ENCODE measurements at places on chromosomes 16 and 17.

DNA sequence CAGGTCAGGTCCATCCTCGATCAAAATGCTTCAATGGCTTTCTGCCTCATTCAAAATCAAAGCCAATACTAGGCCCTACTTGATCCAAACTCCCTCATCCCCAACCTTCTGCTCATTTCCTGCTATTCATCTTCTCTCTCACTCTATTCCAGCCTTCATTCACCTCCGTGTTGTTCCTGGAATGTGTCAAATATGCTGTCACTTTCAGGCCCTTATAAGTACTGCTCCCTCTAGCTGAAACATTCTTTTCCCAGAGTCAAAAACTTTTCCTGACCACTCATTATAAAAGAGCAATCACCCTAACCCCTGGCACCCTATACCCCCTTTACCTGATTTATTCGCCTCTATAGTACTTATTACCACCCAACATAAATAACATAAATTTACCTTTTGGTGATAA is 303.7 kb upstream of the PMFBP1 start:
- DNase-seq = no peak

DNA sequence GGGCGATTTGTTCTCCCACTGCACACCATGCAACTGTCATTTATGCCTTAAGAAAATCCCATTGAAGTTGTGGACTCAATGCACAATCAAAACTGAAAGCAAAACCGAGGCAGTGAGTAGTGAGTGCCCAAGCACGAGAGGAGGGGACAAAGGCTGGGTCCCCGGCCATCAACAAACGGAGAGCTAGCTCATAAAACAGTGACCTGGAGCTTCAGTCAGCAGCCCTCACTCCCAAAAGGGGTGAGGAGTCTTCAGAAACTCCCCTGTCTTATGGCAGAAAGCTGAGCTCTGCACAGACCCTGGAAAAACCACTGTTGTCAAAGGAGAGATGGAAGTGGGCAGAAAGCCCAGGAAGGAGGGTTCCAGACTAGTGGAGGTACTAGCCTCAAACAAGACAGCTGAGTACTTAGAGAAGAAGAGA is 96.9 kb downstream of the ADCY9 start:
- no peak for DNase-seq

DNA sequence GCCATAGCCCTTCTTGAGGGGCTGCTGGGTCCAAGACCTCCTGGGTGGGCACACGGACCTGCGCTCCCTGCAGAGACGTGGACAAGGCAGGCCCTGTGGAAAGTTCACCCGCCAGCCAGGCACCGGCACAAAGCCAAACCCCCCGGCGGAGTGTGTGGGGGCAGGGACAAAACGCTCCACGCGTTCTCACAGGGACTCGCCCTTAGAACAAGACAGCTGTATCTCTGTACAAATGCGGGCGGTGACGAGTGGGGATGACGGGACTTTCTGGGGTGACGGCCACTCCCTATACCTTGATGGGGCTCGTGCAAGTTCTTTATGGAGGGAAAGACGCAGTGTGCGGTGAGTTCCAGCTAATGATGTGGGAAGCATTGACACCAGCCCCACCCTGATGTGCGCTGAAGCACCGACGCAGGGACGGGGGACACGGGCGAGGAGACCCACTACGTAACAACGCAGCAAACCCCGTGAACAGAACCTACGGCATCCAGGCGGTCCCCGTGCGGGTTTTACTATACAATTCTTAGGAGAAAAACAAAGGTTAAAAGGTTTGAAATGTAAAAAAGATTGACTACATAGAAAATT is 49.4 kb downstream of the LMF1 start:
- no peak for DNase-seq

DNA sequence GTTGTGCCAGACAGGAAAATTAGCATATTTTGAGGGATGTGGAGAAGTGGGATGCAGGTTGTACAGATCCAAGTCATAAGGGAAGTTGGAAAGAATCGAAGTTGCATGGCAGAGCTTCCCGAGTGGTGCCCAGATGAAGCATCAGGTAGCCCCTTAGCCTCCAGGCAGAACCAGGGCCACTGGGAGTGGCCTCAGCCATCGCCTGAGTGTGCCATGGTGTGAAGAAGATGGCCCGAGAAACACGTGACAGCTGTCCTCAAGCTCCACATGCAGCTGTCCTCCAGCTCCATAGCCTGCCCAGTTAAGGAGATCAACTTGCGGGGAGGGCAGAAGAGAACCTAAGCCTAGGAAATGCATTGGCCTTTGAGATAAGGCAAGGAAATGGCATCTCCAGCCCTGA is 33.5 kb downstream of the TMC6 start:
- DNase-seq = no peak

DNA sequence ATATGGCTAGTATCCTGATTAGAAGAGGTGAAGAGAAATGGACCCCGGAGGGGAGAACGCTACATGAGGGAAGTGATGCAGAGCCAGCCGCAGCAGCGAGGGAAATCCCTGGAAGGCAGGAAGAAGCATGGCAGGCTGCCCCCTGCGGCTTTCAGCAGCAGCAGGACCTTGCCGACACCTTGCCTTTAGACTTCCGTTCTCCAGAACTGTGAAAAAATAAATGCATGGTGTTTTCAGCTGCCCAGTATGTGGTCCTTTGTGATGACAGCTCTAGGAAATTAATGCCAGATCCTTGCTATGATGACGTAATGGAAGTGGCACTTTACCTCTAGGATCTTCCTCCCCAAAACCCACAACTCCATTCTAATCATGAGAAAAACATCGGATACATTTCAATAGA is 9.7 kb upstream of the ZFP1 start:
- DNase-seq = no peak

DNA sequence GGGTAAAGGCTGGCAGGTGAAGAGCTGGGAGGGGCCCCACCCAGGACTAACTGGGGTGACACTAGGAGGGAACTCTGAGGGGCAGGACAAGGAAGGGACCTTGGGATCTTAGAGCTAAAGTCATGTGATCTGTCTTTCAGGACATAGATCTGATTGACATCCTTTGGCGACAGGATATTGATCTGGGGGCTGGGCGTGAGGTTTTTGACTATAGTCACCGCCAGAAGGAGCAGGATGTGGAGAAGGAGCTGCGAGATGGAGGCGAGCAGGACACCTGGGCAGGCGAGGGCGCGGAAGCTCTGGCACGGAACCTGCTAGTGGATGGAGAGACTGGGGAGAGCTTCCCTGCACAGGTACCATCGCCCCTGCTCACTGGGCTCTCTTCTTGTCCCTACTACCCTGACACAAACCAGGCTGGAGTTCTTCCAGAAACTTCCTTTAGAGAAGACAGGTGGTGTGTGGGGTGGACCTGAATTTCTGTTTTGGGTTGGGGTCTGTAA is 8.1 kb downstream of the NFE2L1 start:
- no peak for DNase-seq

DNA sequence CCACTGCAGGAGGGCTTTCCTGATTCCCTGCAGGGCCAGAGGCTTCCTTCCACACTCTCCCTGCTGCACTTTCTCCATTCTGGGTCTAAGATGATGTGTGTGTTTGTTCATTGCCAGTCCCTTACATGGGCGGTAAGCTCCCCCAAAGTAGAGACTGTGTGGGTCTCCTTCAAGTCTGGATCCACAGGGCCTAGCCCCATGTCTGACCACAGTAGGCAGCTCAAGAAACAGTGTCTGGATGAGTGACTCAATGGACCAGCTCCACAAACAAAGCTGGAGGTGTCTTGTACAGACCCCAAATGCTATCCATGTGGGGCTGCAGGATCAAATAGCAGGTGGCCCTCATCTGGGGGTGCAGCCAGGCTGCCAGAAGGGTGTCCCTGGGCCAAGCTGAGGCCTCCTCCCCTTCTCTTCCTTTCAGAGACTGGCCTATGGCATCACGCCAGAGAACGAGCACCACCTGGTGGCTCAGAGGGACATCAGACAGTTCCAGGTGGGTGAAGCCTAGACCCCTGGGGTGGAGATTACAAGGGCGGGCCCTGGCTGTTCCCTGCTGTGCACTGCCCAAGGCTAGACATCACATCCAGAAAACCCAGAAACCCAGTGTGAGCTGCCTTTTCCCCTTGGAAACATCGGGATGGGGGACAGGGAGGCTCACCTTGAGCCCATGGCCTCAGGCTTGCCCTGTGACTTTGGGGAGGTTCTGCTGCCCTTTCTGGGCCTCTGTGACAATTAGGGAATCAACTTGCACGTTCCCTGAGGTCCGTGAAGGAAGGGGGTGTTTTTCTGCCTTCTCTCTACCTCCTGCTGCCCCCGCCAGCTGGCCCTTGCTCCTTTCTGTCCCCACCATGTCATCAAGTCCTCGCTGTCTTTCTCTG is 45.9 kb downstream of the SLC6A2 start:
- DNase-seq = peak; percentile 59

GRCh38 chr17:76903631-76904030 is 35.4 kb downstream of the MGAT5B start:
- DNase-seq = no peak

DNA sequence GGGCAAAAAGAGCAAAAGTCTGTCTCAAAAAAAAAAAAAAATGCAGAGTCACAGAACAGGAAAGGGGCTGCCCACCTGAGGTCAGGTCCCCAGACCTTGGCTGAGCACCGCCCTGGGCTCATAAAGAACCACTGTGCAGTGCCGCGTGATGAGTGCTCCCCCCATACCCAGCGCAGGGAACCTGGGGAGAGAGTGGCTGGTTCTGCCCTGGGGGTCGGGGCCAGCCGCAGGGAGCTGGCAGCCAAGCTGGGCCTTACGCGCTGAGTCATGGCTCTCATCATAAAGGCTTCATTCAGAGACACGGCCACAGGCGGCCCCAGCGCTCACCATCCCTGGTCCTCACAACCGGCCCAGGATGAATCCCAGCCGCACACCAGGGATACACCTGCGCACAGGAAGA is 80.7 kb downstream of the RAB11FIP4 start:
- no peak for DNase-seq

DNA sequence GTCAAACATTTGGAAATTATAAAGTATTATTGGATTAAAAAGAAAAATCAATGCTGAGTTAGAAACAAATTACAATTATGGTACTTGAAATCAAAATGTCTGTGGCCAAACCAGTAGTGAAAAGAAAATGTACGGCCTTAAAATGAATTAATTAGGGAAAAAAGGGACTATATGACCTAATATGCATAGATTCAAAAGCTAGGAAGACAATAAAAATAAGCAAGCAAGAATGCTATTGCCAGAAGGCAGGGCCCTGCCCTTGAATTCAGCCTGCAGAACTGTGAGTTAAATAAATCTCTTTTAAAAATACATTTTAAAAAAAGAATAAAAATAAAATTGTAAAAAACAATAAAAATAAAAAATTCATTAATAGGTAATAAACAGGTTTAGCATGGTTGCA is 88.7 kb downstream of the TRIM37 start:
- DNase-seq = no peak

DNA sequence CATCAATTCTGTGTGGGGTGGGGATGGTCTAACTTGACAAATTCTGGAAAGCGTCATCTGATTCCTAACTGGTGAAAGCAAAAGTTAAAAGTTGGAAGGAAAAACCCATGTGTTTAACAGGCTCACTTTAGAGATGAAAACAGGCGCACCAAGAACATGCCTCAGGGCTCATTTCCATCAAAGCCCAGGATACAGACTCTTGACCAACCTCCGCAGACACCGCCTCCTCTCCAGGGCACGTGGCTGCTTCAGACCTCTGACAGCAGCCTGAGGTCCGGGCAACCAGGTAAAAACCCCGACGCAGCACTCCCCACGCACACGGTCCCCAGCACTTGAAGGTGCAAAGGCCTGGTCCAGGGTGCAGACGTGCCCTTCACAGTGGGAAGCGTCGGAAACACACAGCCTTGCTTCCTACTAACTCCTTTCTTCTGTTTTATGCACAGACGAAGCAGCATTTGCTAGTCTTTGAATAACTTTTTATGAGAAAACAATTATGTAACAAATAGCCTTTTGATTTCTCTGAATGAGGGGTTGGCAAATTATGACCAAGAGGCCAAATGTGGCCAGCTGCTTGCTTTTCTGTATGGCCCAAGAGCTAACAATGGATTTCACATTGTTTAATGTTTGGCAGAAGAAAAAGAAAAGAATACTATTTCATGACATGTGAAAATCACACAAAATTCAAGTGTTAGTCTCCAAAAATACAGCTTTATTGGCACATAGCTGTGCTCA is 44.2 kb upstream of the TRAP1 start:
- no peak for DNase-seq

GRCh38 chr17:79791735-79792161 is 5.1 kb downstream of the CBX8 start:
- DNase-seq = no peak

GRCh38 chr16:48353565-48354163 is 31.5 kb downstream of the SIAH1 start:
- peak; percentile 51 for DNase-seq

DNA sequence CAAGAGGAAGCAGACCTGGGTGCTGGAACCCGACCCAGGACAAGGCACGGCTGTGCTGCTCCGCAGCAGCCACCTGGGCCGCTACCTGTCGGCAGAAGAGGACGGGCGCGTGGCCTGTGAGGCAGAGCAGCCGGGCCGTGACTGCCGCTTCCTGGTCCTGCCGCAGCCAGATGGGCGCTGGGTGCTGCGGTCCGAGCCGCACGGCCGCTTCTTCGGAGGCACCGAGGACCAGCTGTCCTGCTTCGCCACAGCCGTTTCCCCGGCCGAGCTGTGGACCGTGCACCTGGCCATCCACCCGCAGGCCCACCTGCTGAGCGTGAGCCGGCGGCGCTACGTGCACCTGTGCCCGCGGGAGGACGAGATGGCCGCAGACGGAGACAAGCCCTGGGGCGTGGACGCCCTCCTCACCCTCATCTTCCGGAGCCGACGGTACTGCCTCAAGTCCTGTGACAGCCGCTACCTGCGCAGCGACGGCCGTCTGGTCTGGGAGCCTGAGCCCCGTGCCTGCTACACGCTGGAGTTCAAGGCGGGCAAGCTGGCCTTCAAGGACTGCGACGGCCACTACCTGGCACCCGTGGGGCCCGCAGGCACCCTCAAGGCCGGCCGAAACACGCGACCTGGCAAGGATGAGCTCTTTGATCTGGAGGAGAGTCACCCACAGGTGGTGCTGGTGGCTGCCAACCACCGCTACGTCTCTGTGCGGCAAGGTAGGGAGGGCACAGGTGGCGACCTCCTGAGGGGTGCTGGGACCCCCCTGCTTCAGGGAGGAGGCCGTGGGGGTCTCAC is 667 bp downstream of the FSCN2 start:
- no peak for DNase-seq

DNA sequence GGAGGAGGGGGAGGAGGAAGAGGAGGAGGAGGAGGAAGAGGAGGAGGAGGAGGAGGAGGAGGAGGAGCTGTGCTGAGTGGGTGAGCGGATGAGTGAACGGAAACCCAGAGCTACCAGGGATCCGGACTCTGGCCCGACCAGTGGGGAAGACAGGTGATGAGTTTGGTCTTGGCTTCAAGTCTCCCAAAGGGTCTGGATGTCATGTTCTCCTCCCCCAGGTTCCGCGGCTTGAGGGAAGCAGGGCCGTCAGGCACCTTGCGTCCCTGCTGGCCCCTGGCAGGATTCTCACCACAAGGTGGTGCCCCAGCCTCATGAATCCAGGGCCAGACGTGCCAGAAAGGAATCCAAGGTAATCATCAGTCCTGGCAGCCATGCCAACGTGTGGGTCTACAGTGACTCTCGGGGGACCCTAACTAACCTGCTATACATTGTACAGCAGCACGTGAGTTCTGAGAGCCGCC is 13.5 kb upstream of the ABAT start:
- peak; percentile 20 for DNase-seq

GRCh38 chr16:11350921-11351335 is 5.7 kb downstream of the RMI2 start:
- DNase-seq = no peak

Data from NCI-H1694 (cell line).